ENCODE measurements at places on chromosomes 6 and 20.

- no peak for DNase-seq
These were observed 29.0 kb upstream of the MANEA start for GRCh38 chr6:95548188-95548786.

- no peak for DNase-seq
These were observed 283.0 kb upstream of the MARCKS start for GRCh38 chr6:113574147-113574546.

- DNase-seq = no peak
These were observed 477.4 kb downstream of the FRK start for GRCh38 chr6:115583290-115583689.

GRCh38 chr6:44480097-44480541, 92.6 kb downstream of the CDC5L start:
- no peak for DNase-seq

GRCh38 chr6:146592451-146592850, 6.3 kb upstream of the ADGB start:
- no peak for DNase-seq

GRCh38 chr20:47818016-47818415, 32.7 kb upstream of the SULF2 start:
- no peak for DNase-seq

- DNase-seq = no peak
These were observed 14.4 kb downstream of the FOXP4 start for GRCh38 chr6:41560431-41561192.

DNA sequence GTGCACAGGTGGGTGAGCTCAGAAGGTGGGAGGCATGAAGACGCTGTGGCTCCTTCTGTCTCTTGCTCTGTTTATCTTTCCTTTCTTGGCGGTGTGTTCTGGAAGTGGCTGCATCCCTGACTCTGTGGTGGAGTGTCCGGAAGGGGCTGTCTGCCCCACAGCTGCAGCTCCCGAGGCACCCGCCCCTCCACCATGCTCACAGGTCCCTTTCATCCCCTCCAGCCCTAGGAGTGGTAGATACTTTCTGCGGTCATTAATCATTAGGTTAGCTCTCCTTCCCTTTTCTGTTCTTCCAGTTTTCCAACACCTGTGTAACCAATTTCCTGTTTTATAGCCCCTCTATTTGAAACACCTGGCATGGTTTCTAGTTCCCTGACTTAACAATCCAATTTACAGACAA, 65.6 kb downstream of the GJA10 start:
- no peak for DNase-seq

- DNase-seq = no peak
These were observed 25.2 kb upstream of the LRRN4 start for GRCh38 chr20:6079016-6079415.

DNA sequence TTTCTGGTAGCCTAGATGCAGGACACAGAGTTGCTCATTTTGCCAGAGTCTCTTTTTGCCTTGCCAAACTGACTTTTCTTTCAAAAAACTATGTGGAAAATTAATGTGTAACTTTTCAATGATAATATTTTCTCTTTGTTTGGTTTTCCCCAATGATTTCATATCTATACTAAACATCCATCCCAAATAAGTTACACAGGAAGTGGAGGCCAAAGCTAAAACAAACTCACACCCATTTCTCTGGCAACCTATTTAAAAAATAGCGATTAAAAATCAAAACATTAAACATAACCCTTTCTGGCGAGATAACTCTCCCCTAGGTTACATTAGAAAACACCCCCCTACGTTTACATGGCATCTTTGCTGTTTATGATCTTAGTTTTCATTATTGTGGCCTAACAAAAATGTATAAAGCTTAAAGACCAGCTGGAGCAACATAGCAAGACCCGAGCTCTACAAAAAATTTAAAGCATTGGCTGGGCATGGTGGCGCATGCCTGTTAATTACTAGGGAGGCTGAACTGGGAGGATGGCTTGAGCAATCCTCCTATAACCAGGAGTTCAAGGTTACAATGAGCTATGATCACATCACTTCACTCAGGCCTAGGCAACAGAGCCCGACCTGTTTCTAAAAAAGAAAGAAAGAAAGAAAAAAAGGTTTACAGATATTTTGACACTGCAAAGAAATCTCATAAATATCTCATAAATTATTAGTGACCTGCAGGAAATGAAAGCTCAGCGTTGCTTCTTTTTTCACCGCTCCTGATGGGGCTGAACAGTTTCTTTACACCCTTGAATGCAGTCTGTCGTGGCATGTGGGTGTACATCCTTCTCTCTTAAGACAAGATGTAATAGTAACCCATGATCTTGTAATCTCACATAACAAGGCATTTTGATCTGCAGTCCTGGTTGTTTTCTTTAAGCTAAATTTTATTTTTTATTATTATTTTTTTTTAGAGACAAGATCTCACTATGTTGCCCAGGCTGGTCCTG, 32.8 kb upstream of the CEP85L start:
- no peak for DNase-seq

- DNase-seq = no peak
These were observed 20.1 kb downstream of the HECA start for GRCh38 chr6:139154881-139155547.

DNA sequence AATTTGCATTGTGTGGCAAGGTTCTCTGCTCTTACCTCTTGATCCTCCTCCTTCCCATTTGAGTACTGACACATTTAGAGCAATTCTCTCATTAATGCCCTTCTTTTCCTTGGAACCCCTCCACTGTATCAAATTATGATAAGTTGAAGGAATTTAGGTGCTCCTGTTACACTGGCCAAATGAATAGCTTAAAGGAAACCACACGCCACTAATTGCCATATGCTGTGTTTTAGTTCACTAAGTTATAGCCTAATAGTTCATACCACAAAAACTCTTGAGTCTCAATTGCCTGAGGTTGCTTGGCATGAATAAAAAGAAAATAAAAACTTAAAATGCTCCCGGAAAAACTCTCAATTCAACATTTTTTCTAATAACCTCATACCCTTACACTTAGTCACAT, 1239.3 kb downstream of the EPHA7 start:
- DNase-seq = no peak

- no peak for DNase-seq
These were observed 20.9 kb downstream of the L3MBTL1 start for GRCh38 chr20:43528258-43528875.

DNA sequence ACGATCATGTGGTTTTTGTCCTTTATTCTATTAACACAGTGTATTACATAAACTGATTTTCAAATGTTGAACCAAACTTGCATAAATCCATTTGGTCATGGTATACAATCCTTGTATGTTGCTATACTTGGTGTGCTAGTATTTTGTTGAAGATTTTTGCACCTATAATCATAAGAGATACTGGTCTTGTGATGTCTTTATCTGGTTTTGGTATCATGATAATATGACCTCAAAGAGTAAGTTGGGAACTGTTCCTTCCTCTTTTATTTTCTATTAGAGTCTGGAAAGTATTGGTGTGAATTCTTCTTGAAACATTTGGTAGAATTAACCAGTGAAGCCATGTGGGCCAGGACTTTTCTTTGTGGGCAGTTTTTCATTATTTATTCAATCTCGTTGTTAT, 65.3 kb downstream of the TRPC4AP start:
- DNase-seq = no peak

GRCh38 chr6:53067849-53068361, 2.7 kb downstream of the FBXO9 start:
- no peak for DNase-seq

- DNase-seq = no peak
These were observed 132.7 kb upstream of the IFNGR1 start for GRCh38 chr6:137351890-137352289.

DNA sequence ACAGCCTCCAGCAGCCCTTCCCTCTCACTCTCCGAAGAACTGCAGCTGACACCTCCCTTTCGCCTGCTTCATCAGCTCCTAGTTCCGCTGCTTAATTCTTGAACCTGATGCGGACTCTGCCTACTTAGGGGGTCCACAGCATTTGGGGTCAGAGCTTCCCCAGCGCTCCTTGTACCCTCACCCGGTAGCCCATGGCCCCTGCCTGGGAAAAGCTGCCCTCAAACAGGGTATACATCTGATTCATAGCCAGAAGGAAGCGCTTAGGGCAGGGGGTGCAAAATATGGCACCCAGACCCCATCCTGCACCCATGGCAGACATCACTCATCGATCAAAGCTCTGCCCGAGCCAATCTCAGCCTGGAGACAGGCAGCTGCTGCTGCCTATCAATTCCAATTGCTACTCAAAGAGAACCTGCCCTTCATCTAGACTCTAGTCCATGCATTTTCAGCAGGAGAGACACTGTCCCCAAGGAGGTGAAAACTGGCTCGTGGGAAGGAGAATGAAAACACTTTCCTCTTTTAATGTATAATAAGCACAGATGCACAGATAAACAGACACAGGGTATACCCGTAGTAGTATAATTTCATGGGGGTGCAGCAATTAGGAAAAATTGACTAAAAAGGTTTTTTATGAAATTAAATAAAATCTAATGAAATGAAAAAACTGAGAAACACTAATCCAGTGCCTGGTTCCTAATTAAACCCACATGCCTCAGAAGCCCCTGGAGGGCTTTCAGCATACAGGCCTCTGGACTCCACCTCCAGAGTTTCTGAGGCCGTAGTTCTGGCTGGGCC, 194.8 kb downstream of the PREX1 start:
- DNase-seq = no peak

DNA sequence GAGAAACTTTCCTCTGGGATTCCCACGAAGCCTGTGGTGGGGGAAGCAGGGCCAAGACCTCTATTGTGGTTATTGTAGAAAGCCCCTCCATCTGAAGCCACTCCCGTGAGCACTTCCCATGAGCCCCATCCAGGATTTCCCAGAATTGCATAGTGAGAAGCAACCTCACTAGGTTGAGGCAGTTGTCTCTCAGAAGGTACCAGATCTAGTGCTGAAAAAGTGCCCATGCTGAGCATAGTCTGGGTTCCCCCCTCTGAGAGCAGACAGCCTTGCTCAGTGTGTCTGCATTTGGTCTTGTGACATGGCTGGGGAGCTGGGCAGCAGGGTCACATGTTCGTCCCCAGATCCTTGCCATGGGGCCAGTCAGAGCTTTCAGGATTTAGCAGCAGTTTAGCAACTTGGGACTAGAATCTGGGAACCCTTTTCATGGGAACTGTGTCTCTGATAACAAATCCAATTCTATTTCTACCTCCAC, 38.6 kb downstream of the SLC9A8 start:
- DNase-seq = no peak

GRCh38 chr6:34836008-34836407, 44.1 kb downstream of the BLTP3A start:
- DNase-seq = no peak

DNA sequence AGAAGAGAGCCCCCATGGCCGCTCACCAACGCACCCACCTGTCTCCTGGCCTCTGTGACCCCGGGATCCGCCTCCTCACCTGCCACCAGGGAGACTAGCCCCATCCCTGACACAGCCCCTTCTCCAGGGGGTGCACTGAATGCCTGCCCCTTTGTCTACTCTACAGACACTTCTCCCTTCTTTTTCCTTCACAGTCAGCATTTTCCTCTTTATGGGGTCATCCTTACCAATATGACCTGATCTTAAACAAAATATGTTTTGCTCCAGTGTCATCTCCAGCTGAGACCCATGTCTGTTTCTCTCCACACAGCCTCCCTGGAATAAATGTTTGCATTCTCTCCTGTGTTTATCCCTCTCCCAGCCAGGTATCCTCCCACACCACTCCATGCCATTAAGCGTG, 14.6 kb upstream of the CCR6 start:
- DNase-seq = no peak

DNA sequence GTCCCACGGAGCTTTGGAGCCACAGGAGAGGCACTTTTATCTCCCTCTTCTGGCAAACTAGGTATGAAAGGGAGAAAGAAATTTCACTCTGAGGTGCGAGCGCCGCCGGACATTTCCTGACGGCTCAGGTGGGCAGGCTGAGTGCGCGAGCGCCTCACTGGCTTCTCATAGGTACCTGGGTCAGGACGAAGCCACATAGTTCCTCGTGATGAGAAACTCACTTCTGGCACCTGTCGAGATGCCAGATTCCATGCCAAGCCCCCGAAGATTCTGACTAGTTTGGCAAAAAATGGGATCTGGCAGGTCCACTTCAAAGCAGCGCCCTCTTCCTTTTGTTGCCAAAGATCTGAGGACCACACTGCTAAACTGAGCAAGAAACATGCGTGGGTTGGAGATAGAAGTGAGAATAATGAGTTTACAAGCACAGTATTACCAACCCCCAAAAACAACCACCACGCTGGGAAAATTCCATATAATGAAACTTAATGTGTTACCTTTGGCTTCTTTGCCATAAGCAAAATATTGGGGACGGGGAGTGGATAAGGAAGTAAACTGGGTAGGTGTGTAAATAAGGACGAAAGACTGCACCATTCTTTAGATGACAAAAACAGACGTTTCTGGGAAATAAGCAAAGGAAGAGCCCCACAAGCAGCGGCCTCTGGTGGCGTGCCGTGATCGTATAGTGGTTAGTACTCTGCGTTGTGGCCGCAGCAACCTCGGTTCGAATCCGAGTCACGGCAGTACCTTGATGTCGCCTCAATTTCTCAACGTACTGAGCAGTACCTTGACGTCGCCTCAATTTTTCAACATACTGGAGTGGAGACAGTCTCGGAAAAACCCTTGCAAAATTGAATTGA, 89.8 kb upstream of the PRSS16 start:
- DNase-seq = peak; percentile 71

GRCh38 chr20:48771542-48771941, 56.3 kb downstream of the PREX1 start:
- no peak for DNase-seq

DNA sequence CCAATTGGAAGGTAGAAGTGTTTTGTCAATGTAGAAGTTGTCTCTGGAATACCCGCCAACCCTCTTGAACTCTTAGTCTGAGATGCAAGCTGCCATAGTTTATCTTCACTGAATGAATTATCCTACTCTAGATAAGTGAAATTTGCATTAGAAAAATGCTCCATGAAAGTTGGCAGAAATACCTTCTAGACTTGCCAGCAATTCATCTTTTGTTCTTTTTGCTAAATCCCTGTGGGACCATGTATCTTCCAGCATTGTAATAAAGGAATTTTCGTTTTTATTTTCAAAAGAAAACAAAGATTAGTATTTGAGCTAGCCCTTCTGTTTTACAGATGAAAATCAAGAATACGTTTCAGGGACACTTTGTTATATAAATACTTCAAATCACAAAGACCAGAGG, 244.2 kb downstream of the CBLN4 start:
- no peak for DNase-seq

DNA sequence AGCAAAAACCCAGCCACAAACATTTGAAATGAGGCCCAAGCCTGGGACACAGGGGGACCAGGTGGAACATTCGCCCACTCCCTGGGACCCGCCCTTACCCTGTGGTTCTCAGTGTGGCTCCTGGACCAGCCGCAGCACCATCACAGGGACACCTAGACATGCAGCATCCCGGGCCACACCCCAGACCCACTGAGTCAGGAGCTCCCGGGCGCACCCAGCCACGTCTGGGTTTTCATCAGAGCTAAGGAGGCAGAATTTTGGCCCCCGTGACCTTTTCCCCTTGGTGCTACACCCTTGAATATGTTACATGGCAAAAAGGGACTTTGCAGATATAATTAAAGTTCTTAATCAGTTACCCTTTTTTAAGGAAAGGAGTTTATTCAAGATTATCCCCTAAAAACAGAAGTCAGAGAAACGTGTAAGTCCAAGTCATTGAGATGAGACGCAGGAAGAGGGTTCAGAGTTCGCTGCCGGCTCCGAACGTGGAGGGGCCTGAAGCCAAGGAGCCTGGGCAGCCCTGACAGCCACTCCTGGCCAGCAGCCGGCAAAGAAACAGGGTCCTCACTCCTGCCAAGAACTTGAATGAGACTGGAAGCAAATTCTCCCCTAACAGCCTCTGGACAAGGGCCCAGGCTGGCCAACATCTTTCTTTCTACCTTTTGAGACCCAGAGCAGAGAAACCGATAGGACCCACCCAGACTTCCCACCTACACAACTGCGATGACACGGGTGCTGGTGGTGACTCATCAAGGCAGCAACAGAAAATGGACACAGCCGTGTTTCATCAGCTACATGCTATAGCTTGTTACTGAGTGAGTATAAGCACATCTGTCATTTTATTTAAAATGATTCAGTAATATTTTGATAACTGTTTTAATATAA, 25.3 kb downstream of the BFSP1 start:
- peak; percentile 61 for DNase-seq
